ENCODE measurements at places on chromosomes 3 and 15. TPM values are rescaled to one million over a fixed set of nuclear protein-coding genes. Genes with fewer than 3 reads are reported as not detected.

CSPG4 gene
- total RNA-seq, result 105 TPM

AHSG gene
- not detected for total RNA-seq

TMEM108 gene
- total RNA-seq, result 1.5 TPM

LEKR1 gene
- 1.2 TPM for total RNA-seq

SLC28A1 gene
- 0.19 TPM for total RNA-seq

KBTBD13 gene
- not detected for total RNA-seq

DENND6A gene
- total RNA-seq, result 30.9 TPM

ALG1L2 gene
- 1.00 TPM for total RNA-seq

TRH gene
- not detected for total RNA-seq

CADPS gene
- total RNA-seq, result 0.45 TPM

LRRN1 gene
- 0.42 TPM for total RNA-seq

EFCAB12 gene
- 1.1 TPM for total RNA-seq

ANKRD34C gene
- not detected for total RNA-seq

SH3GL3 gene
- total RNA-seq, result not detected

WDR48 gene
- total RNA-seq, result 23.4 TPM

CLDN16 gene
- not detected for total RNA-seq

C2CD4A gene
- not detected for total RNA-seq

ZNF621 gene
- 18.8 TPM for total RNA-seq

CHP1 gene
- total RNA-seq, result 128 TPM

FBXW12 gene
- not detected for total RNA-seq

ACY1 gene
- 35.1 TPM for total RNA-seq

All from mesenteric fat pad (tissue), 1 donor.